ENCODE measurements at places on chromosomes 2 and 18.

- DNase-seq: no peak
Observed at GRCh38 chr2:74489906-74490305, 7.0 kb downstream of the TTC31 start.

DNA sequence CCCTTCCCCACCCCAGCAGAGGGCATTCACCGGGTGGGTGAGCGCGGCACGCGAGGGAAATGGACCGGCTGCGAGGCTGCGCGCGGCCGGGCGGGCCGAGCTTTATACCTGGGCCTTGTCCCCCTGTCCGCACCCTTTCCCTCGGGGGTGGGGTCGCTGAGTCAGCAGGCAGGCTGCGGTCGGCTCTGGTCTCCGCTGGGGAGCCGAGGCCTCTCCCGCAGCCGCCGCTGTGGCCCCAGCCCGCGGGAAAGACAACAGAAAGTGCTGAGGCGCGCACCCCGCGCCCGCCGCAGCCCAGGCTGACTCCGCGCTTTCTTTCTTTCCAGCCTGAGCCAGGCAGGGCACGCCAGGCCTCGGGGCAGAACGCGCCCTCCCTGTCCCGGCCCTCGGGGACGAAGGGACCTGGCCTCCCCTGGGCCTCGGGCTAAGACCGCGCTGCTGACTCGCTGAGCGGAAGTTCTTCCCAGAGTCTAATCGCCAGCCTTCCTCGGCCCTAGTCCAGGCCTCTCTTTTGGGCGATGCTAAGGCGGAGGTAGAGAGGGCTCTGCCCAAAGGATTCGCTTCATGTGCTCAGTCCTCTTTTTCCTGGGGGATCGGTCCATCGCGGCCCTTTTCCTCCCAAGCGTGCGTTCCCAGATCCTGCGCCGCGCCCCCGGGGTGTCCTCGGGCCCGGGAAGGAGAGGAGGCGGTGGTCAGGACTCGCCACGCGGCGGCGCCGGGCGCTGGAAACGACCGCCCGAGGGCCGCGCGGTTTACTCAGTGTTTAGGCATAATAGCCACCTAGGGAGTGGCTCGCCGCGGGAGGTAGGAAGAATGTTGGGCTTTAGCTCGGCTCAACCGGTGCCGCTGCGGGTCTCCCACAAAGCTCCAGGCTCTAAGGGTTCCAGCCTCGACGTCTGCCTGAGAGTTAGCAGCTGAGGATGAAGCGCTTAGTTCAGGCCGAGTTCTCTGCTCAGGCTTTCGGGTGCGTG, at the start of gene CRYBA2:
TSS of gene CRYBA2 (minus strand) at position 78 of the 971 bp plus-strand sequence. CDS start 246 bp downstream, outside the sequence.
- peak; percentile 57 for DNase-seq

DNA sequence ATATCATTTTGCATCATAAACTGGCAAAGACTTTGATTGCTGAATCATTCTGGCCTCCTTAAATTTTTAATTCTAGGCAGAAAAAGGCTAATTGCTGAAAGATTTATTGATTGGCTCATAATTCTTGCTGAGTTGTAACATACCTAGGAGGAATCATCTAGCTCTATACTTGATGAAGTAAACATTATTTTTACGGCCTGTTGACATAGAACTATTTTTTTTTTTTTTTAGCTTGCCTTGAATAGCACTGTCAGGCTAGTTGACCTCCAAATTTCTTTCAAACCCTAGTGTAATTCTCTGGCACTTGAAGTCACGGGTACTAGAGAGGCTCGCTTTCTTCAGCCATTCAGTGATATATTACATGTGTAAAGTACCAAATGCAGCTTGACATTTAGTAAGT, 2.8 kb downstream of the SERPINB12 start:
- DNase-seq: no peak

- DNase-seq: no peak
Observed at GRCh38 chr2:102072741-102073140, 69.8 kb upstream of the IL1R1 start.

DNA sequence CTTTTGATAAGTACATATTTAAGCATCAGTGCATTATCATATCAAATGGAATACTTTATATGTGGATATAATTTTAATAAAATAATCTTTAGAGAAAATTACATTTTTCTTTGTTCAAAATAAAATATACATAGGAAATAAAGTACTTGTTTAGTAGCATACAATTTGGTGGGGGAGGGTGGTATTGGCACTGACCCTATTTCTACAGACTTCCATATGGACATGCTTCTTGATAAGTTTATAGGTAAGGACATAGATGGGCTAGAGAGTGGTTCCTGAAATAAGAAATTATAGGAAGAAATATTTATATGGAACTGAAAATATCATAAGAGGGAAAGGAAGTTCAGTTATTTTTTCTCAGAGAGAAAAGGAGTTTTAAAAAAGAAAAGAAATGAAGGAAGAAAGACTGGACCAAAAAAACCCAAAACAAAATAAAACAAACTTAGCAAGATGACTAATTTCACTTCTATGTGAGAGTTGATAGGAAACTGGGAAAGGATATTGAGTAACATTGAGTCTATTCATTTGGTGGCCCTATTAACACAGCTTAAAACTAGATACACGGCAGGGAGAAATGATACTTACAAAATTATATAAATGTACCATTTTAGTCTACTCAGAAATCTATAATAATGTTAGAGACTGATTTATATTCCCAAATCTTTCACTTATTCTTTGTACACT, 505.9 kb downstream of the ERBB4 start:
- no peak for DNase-seq

GRCh38 chr2:218819093-218819492, 12.5 kb downstream of the PRKAG3 start:
- DNase-seq: no peak

DNA sequence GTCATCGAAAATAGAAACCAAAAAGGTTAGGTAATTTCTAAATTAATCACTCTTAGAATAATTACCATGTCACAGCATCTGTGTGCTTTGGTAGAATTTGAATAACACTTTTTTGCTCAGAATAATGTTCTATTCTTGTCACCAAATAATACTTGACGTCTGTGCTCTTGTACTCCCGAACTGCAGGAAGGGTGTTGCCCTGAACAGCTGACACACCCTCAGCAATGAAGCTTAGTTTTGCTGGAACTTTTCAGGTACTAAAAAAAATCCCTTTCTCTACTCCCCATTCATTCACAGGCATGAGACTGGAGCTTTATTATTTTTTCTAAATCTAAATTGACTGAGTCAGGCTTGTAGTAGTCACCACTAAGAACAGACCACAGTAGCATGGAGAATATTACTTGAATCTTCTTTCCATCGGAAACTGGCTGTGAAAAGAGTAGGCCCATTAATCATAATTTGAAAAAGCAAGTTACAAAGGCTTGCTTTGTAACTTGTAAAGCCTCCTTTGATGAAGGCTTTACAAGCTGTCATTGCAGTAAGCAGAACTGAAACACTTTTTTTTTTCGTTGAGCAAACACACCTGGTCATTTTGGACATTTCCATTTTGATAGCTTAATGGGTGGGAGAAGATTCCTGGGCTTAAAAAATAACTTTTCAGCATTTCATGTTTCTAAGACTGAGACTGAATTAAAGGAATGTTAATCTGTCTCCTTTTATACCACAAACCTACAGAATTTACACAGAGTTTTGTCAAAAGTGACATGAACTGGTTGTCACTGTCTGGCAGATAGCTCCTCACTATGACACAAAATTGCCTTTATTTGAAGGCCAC, 70.3 kb upstream of the PELI1 start:
- no peak for DNase-seq

- peak; percentile 38 for DNase-seq
Observed at GRCh38 chr18:43159086-43159770, 43.7 kb upstream of the RIT2 start.

All from NCI-H748 treated with DMSO at 0.1 percent for 48 hours (cell line).